ENCODE measurements at places on chromosomes 1 and 21.

DNA sequence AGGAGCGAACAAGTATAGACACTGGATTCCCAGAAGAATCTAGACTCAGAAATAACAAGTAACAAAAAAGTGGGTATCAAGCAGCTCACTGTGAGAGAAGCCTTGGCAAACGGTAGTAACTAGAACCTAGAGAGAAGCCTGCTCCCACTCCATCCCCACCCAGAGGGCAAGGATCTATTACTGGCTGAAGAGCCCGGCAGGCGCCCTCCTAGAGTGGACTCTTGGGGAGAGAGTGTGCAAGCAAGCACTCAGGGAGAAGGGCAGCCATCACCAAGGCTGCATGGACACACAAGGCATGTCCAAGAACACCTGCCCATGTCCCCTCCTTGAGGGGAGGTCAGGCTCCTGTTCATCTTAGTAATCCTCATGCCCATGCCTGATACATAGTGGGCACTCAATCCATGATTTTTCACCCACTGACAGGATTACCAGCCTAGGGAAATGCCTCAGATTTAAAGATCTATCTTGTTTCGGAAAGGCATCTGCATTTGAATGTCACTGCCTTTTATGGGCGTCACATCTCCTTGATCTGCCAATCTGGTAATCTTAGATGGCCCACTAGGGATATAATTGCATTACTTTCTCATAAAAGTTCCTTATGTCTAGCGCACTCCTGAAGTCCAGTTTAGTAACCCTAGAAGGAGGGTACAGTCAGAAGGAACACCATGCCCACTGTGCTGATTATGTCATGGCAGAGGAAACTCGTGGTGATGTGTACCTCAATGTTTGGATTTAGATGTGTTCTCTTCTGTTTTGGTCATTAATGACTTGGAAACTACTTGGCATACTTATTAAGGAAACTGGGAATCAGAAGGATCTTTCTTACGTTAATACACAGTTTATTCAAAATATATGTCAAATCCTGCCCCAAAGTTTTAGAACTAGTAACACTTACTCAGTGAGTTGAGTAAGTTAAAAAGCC, 14.4 kb downstream of the CNN3 start:
- DNase-seq, result no peak

DNA sequence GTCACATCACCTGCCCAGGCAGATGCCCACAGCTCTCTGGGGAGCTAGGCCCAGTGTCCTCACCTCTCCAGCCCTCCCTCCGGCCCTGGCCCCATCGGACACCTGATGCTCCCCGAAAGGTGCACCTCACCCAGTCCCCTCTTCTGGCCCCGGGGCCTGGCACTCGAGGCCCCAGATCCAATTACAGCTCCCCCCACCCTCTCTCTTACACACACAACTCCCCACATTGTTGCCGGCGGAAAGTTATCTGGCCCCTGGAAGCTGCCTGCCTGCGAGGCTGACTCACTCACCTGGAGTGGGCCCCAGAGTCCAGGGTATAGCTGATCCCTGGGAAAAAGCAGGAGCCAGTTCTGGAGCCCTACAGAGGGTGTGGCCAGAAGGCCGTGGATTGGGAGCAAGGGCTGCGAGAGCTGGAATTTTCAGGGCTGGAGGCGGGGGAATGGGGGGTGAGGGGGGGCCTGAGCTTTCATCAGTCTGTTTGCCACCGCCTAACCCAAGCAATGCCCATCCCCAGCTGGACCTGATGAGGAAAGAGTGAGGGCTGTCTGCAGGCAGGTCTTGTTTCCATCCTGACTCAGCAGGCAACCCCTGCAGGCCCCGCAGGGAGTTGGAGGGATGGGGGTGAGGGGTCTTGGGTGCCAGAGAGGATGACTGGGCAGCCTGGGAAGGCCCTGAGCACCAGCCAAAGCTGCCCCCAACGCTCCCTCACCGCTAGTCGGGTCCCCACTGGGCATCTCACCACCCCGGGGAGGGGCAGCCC, 948 bp downstream of the FBXO2 start:
- no peak for DNase-seq

- DNase-seq, result peak; percentile 47
Observed at GRCh38 chr1:63575340-63575826, 17.8 kb upstream of the PGM1 start.

GRCh38 chr1:5311634-5312292, 657.4 kb downstream of the AJAP1 start:
- no peak for DNase-seq

GRCh38 chr1:67632811-67633655, 52.0 kb upstream of the GADD45A start:
- DNase-seq, result no peak

GRCh38 chr1:199688133-199688676, 339.3 kb upstream of the NR5A2 start:
- DNase-seq, result no peak

GRCh38 chr1:179888071-179888470, 6.0 kb downstream of the TOR1AIP1 start:
- no peak for DNase-seq

GRCh38 chr1:29793653-29794348, 557.5 kb downstream of the PTPRU start:
- no peak for DNase-seq

- peak; percentile 81 for DNase-seq
Observed at GRCh38 chr1:202959276-202959620, 1.1 kb upstream of the ADIPOR1 start.

Measured in foreskin fibroblast (primary cell).